SK-N-SH (cell line): ENCODE measurements at places on chromosomes 6 and 20.

GRCh38 chr6:98142839-98143238 is 691.5 kb upstream of the POU3F2 start:
- DNase-seq: no peak

DNA sequence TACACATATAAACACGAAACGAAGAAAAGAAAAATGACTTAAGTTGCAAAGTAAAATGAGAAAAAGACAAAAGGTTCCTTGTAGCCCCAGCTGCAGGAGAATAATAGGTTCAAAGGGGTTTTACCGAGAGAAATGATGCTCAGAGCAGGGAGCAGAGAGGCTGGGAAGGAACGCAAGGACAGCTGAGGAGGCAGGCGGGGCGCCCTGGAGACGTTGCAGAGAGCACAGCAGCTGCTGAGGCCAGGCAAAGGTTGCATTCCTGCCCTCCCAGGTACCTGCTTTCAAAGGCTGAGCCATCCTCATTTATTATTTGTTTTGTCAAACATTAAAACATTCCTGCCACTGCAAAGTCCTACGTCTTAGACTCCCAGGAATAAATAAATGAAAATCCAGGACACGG is 16.2 kb upstream of the VAPB start:
- no peak for DNase-seq

DNA sequence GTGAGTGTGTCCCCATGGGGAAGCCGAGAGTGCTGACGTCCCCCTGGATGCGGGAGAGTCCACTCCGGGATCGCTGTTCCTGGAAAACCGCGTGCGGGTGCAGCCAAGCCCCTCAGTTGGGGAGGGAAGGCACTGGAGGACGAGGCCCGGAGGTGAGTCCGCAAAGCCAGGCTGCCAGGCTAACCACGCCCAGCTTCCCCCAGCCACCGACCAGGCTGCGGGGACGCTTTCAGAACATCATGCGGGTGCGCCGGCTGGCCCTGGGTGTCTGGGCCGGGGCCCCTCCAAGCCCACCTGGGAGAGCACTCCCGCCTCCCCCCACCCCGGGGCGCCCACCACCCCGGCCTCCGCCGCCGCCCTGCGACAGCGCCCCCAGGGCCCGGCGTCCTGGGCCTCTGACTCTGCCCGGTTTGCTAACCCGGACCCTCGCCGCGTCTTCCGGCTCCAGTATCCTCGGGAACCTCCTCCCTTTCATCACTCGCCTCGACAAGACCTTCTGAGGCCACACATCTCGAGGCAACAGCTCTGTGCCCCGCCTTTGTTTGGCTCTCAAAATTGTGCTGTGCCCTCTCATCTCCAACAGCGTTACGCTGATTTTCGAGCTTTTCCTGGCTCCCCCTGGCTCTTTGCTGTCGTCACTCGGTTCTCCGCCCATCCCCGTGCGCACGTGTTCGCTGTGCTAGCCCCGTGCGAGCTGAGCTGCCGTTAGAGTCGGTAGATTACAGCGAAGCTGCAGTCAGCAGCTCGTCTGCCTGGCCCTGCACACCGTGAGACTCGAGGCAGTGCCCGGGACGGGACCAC is 47.1 kb upstream of the ENTPD6 start:
- DNase-seq: peak; percentile 56

DNA sequence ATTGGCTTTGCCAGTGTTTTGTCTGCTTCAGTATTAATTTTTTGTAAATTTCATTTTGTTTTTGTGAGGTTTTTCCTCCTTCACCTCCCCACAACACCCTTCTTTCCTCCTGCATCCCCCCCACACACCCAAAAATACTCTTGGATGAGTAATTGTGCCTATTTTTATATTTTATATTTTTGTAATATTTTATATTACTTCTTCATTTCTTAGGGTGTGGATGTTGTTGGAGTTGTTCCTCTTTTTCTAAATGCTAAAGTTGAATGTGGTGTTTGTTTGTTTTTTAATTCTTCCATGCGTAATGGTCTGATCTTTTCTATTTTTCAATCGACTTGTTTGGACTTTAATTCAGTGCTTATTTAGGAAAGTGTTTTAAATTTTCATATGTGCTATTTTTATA is 420.5 kb upstream of the SOX4 start:
- no peak for DNase-seq

DNA sequence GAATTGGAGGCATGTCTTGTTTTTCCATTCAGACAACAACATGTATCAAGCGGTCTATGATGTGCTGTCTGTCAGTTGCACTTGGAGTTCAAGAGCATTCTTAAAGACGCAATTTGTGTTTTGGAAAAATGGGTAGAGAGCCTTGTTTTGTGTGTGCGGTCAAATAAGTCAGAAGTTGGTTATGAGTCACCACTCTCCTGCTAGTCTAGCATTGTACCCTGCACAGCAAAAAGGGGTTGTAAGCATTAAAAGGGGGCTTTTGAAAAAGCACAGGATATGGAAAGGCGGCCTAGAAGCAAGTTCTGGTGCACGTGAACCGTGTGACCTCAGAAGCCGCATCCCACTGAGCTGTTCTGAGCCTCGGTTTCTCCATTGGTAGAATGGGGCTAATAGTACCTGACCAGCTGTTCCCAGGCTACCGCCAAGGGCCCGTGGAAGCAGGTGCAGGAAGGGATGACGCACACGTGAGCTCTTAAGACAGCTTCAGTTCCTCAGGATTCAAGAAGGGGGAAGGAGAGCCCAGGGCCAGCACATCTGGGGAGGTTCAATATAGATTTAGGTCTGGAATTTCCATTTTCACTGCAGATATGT is 61.6 kb upstream of the SNX9 start:
- DNase-seq: no peak

GRCh38 chr6:131875647-131876046 is 67.8 kb downstream of the ENPP1 start:
- DNase-seq: no peak

- DNase-seq: no peak
Measured at GRCh38 chr6:83308833-83309232, 115.7 kb downstream of the RWDD2A start.

DNA sequence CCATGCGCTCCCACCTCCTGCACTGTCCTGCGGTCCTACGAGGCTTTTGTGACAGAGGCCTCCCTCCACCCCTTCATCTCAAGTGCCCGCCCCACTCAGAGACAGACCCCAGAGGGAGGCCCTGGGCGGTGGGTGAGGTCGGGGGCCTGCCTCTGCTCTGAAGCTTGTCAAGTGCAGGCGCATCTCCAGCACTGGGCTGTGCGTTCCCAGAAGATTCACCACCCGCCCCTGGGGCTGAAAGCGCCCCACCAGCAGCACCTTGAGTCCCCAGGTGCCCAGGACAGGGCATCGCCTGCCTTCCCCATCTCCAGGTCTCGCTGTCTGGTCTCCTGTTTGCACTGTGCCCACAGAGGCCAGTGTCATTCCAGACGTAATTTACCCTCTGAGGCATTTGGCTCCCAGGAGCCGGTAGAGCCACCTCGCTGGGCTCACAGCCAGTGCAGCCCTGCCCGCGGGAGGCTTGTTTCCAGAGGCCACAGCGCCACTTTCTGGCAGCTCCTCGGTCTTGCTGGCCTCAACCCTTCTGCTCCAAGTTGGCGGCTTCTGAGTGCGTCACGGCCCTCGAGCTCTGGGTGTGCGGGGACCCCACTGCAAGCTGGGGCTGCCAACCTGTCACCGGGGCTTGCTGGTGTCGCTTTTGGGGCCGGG is 191.1 kb downstream of the TAF4 start:
- DNase-seq: no peak

DNA sequence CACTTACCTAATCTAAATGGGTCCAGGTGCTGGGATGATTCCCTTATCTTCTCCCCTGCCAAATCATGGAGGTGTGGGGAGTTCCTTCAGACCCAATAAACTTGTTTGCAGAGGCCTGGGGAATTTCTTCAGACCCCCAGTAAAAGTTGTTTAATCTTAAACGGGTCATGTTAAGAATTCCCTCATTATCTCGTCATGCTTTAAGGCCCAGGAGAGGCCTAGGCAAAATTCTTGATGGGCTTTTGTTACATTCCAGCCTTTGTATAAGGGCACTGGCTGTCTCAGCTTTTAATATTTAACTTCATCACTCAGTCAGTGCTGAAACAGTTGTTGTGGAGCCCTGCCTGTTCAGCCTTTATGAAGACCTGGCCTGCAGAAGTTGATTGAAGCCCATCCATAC is 11.0 kb upstream of the SLC35B3 start:
- no peak for DNase-seq

- no peak for DNase-seq
Measured at GRCh38 chr6:51854876-51855275, 232.5 kb downstream of the PKHD1 start.

DNA sequence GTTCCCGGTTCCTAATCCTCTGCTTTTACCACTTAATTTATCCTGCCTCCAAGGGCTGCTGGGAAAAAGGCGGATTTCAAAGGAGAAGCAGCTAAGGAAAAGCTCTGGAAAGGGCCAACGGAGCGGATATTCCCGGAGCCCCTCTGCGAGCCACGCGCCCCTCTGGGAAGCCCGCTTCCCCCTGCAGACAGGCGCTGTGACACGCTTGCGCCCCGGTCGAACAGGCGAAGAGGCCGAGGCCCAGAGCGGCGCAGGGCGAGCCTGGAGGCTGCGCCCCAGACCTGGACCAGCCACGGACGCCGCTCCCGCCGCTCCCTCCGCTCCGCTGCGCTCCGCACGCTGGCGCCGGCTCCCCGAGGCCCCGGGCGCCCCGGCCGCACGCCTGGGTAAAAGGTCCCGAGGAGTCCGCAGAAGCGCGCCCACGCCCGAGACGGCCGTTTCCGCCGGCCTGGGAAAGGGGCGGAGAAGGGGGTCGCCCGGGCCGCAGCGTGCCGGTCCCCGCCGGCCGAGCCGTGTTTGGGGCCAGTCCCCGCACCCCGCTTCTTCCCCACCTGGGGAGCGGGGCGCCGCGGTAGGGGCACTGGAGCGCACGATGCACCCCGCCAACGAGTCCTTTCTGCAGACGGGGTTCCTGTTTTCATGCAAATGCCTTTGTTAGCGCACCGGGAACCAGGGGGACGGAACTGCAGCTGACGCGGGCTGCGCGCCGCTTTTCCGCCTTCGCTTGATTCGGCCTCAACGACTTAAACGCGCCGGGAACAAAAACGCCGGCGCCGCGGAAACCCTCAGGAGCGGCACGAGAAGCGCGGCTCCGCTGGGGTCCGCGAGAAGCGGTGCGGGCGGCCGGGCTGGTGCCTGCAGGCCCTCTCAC is 91.9 kb upstream of the SIRPA start:
- peak; percentile 76 for DNase-seq

DNA sequence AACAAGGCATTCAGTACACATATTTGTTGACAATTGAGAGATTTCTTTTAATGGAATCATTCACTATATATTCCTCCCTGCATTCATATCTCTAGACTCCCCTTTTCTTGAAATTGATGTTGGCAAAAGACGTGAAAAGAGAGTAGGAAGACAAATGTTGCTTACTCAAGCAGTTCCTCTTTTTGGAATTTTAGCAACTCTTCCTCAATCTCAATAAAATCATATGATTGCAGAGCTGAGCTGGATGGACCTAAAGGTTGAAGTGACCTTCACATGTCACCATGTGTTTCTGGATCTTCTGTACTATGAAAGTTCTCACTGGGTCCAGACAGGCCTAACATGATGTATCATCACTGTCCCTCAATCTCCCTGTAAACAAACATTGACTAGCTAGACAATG is 18.6 kb downstream of the ADGRF1 start:
- DNase-seq: no peak

DNA sequence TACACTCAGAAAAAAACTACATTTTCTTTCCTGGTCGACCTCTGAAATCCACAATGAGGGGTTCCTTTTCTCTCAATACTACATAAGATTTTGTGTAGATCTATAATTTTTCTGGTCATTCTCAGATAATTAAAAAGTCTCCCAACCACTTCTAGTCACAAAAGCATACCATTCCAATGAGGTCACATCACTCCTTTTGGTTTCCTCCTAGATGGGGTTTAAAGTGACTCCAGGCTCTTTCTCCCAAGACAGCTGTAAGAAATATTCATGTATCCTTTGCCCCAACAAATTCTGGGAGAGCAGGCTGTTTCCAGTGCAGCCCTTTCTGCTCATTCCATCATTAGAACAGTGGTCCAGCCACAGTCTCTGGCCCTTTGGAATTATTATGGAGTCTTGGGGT is 43.1 kb upstream of the BEND6 start:
- no peak for DNase-seq
